T follicular helper cell (primary cell): ENCODE measurements at places on chromosomes 6 and 20.
A peak's percentile ranks its signal among the peaks of the same experiment; 100 is the strongest.

DNA sequence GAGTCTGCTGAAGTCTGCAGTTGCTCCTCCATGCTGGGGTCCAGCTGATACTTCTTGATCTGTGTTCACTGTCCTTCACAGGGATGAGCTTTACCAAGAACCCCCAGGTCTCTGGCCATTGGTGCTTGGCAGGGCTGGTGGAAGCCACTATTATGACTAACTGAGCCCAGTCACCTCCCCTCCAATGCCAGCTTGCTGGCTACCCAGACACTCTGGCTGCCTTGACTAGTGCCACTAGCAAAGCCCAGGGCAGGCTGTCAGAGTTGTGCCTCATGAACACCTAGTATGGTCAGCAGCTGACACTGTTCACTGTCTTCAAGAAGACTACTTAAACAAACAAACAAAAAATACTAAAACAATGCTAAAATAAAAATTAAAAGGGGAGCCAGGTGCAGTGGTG is 8.8 kb downstream of the ASIP start:
- no peak for DNase-seq

DNA sequence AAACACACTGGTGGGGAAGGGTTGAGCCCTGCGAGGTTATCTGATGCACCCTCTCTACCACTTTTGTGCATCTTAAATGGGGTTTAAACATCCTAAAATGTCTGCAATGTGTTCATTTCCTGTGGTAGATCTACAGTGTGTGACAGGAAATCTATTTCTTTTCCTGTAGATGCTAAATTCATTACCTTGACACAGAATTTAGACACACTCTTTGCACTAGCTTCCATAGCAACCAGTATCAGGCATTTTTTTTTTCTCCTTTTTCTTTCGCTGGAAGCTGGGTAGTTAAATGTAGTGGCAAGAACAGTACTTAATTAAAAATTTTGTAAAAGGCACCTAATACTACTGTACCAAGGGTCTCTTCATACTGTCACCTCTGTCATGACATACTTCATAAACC is 141.1 kb downstream of the RFPL4B start:
- DNase-seq, result no peak

GRCh38 chr20:6811262-6812035 is 44.0 kb downstream of the BMP2 start:
- DNase-seq, result no peak

DNA sequence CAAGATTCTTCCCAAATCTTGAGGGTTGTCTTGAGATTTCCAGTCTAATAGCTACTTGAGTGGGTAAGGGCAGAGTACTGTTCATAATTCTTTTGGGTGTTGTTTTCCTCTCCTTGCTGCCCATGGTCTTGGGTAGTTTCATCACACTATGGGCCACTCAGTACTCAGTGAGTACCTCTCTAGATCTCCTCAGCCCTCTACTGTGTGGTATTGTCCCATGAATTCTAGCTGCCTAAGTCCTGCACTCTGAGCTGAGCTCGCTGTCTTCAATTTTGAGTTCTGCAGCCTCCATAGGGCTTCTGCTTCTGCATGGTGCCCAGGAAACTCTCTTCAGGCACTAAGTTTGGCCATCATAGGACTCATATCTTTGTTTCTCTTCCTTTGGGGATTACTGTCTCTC is 42.3 kb downstream of the ASXL1 start:
- DNase-seq, result no peak

GRCh38 chr20:6339176-6339575 is 216.3 kb upstream of the FERMT1 start:
- no peak for DNase-seq

- no peak for DNase-seq
Observed at GRCh38 chr6:63487103-63487813, 85.0 kb upstream of the LOC128125822 start.

GRCh38 chr6:7137335-7138045 is 29.7 kb downstream of the RREB1 start:
- peak; percentile 50 for DNase-seq

GRCh38 chr6:3209114-3210023 is 18.1 kb downstream of the TUBB2B start:
- no peak for DNase-seq

DNA sequence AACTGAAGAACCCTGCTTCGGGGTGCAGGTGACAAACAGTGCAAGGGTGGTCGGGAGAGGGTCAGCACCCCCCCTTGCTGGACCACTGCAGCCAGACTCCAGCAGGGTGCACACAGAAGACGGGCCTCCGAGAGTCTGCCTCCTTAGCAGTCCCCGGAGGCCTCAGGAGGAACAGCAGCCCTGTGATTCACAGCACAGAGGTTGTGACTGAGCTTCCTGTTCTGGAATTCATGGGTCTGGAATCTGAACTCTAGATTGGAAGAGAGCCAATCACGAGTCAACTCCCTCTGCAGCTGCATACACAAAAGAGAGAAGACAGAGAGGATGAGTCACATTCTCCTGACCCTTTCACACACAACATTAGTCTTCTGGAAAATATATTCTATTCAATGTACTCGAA is 249.0 kb upstream of the OPRM1 start:
- no peak for DNase-seq

DNA sequence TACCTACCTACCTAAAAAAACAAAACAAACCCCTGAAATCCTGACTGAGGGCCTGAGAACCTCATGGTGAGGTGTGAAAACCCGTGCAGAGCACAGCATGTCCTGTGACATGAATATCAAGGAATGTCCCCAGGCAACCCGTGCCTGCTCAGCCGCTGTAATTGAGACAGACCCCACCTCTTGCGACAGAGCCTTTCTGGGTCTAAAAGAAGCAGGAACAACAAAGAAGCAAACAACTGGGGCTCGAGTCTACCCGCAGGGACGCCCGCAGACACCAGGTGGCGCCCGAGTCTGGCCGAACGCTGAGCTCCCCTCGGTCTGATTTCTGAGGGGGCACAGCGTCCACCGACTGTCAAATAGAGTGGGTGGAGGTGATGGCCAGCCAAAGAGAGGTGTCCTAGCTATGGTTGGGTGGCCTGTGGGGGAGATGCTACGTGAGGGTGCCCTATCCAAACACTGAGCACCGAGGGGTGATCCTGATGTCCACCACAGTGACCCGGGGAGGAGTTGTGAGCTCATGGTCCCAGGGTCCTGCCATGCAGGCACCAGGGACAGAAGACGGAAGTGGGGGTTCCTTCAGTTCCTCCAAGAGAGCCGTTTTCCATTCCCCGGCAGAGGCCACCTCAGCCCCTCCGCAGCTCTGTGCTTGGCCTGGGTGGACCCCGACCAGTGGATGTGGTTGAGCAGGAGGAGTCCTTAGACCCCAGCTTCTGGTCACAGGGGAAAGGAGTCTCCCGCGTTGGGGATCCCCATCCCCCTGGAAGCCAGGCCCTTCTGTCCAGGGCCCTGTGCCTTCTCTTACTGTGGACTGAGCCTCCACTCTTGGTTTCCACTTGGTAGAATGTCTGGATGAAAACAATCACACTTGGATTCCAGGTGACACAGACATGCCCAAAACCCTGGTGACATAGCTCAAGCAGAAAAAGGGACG is 268.2 kb downstream of the CDC5L start:
- peak; percentile 50 for DNase-seq

GRCh38 chr6:315921-316752 is 23.9 kb downstream of the DUSP22 start:
- no peak for DNase-seq

DNA sequence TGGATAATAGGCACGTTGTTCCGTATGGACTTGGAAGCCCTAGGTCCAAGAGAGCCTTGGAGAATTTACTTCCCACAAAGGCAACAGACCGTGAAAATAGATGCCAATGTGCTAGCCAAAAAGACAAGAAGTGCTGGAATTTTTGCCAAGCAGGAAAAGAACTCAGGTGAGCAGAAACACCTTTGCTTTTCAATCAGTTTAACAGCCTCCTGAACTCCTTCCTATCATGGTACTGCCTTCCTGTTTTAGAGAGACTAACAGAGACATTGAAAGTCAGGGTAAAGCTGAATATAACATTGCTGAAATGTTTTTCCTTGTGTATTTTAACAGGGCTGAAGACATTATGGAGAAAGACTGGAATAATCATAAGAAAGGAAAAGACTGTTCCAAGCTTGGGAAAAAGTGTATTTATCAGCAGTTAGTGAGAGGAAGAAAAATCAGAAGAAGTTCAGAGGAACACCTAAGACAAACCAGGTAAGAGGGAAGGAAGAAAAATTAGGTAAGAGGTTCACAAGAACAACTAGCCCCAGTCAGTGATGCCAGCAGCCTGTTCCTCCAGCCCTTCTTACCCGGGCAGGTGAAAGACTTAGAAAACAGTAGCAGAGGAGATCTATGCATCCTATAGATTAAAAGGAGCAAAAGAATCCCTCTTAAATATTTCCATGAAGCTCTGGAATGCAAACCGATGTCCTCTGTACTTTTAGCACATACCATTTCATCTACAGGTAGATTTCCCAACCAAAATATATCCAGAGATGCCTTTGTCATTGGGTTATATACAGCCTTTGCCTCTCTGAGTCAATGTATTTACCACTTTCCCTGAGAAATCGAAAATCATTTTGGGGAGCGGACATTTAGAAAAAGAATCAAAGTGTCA is 4.0 kb downstream of the EDN1 start:
- no peak for DNase-seq

GRCh38 chr6:4394786-4395185 is 259.4 kb upstream of the ECI2 start:
- no peak for DNase-seq

- DNase-seq, result no peak
Observed at GRCh38 chr6:159041181-159041580, 3.6 kb downstream of the TAGAP start.

GRCh38 chr20:11849976-11850670 is 67.6 kb upstream of the BTBD3 start:
- no peak for DNase-seq

DNA sequence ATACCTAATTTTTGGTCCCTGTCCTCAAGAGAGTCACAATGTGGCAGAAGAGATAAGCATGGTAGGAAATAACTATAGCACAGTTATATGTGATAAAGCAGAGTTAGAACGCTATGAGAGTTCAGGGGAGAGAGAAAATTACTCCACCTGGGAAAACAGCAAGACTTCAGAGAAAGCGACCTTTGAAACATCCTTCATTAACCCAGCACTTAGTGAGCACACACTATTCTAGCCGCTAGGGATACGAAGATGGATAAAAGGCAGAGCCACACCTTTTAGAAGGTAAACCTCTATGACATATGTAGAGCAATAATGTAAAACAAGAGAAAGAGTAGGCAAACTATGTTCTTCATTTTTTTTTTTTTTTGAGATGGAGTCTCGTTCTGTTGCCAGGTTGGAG is 264.3 kb downstream of the PTPRK start:
- no peak for DNase-seq

GRCh38 chr6:39956936-39957335 is 22.7 kb upstream of the MOCS1 start:
- DNase-seq, result no peak

GRCh38 chr6:155080881-155081845 is 86.0 kb downstream of the TIAM2 start:
- DNase-seq, result no peak

DNA sequence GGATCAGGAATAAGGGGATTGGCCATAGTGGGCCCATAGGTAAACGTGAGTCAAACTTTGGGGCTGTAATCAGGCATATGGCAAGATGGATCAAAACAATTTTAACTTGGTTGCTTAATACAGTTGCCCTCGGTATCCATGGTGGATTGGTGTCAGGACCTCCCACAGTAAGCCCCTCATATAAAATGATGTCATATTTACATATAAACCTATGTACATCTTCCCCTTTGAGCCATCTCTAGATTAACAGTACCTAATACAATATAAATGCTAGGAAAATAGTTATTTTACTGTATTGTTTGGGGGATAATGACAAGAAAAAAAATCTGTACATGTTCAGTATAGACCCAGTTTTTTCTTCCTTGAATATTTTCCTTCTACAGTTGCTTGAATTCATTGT is 7.4 kb upstream of the ACAT2 start:
- DNase-seq, result no peak

- no peak for DNase-seq
Observed at GRCh38 chr6:40932366-40932765, 106.7 kb downstream of the UNC5CL start.

- DNase-seq, result no peak
Observed at GRCh38 chr6:167034056-167034455, 34.9 kb downstream of the CEP43 start.

DNA sequence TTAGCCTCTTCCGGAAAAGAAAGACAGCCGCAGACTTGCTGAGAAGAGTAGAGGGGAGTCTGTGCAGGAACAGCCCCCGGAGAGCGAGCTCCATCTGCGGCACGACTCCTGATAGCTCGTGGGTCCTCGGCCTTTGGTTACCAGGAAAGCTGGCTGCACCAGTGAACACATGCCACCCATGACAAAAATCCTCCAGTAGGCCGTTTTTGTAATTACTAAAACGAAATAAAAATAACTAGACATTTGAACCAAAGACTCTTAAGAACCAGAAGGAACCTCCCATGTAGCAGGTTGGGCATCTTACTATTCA is 42.2 kb downstream of the RAMACL start:
- no peak for DNase-seq

DNA sequence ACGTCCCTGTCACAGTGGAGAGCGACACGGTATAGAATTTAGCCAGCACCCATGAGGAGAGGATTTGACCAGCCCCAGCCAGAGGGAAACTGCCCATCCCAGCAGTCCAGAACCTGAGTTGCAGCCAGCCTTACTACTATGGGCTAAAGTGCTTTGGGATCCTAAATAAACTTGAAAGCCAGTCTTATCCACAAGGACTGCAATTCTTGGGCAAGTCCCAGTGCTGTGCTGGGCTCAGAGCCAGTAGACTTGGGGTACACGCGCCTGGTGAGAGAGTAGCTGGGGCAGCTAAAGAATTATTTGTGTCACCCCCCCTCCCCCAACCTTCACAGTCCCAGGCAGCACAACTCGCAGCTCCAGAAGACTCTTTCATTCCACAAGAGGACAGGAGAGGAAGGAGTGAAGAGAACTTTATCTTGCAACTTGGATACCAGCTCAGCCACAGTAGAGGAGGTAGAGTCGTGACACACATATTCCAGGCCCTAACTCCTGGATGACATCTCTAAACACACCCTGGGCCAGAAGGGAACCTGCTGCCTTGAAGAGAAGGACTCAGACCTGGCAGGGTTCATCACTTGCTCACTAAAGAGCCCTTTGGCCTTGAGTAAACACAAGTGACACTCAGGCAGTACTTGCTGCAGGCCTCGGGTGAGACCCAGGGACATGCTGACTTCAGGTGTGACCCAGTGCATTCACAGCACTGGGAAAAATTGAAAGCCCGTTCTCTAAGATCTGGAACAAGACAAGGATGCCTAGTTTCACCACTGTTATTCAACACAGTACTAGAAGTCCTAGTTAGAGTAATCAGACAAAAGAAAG is 100.3 kb downstream of the REV3L start:
- no peak for DNase-seq

GRCh38 chr20:653110-653589 is at the start of gene SRXN1:
Gene SRXN1, minus strand, starts transcription at chr20:653200. Its CDS starts 15 bp downstream, at chr20:653185.
- DNase-seq, result peak; percentile 48

- no peak for DNase-seq
Observed at GRCh38 chr6:108945681-108946159, 97.5 kb downstream of the ARMC2 start.

- no peak for DNase-seq
Observed at GRCh38 chr20:46731770-46732169, 22.3 kb downstream of the SLC2A10 start.

DNA sequence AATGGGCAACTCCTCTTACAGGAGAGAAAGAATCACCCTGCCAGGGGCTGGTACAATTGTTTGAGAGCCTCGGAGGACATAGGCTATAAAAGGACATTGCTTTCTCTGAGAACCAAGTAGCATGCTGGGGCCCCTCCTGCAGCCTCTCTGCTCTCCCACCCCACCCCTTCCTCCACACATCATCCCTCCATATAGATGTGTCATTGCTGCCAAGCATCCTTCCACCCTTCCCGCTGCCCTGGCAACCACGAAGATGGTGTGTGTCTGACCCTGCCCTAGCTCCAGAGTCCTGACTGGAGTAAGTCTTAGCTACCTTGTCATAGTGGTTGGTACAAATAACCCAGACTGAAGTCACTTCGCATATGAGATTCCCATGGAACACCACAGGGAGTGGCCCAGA is 129.7 kb downstream of the SNX5 start:
- no peak for DNase-seq
